ENCODE measurements at places on chromosomes 7 and 10.

DNA sequence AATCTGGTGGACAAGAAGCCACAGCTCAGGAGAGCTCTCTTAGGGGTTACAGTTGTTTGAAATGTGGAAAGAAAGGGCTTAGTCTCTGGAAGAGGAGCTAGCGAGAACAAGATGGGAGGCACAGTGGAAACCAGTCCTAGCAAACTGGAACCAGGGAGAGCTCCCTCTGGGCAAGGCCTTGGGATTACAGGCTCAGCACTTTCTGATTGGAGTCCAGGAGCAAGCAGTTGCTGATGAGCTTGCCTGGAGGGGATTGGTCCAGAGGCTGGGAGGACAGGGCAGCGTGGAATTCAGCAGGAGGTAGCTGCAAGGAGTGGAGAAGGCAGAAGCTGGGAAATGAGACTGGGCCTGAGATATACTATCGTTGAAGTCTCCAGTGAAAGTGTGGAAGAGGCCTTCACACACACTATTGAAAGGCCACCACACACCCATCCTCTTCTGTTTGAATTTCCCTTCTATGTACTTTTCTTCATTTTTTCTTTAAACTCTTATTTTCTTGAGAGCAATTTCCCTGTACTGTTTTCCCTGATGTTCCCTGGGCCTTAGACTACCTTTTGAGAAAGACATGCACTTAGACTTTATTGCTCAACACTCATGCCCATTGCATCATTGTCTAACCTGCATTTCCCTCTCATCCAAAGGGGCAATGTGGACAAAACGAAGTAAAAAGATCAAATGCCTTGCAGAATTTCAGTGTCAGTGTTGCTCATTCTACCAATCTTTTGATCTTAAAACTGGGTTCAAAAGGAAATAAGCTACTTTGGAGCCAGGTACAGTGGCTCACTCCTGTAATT is 57.8 kb upstream of the LANCL2 start:
- no peak for DNase-seq

DNA sequence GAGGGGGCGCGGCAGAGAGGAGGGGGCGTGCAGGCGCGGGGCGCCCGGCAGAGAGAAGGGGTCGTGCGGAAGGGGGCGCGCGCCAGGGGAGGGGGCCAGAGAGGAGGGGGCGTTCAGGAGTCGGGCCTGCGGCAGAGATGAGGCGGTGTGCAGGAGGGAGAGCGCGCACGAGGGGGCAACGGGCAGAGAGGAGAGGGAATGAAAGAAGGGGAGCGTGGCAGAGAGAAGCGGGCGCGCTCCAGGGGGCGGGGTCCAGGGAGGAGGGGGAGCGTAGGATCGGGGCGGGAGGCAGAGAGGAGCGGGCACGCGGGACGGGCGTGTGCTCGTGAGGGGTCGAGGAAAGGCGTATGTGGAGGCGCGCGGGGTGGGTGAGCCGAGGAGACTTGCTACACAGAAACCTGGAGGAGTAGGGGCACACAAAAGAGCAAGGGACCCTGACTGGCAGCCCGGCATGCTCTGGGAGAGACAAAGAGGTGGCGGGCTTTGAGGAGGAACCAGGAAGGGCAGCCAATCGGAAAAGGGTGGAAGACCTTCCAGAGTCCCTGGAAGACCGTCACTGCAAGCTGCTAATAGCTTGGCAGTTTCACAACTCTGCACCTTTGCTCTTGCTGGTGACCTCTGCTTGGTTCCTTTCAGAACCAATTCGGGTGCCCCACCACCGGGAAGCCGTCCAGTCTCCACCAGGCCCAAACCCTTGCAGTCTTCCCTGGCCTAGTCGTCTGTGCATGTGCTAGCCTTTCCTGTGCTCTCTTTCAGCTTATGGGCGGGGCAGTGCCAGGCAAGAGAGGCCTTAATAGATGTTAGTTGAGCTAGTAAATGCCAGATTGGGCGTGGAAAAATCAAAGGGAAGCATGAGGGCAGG is 639 bp downstream of the DYDC2 start:
- DNase-seq: no peak

- no peak for DNase-seq
These were observed 28.7 kb downstream of the PUS7 start for GRCh38 chr7:105493196-105493922.

- DNase-seq: no peak
These were observed 661.8 kb upstream of the FZD8 start for GRCh38 chr10:36303896-36304295.

- DNase-seq: no peak
These were observed 165.0 kb downstream of the RGS10 start for GRCh38 chr10:119377451-119377957.

- no peak for DNase-seq
These were observed 2.8 kb downstream of the TAS2R41 start for GRCh38 chr7:143480501-143480900.

- DNase-seq: no peak
These were observed 193.8 kb upstream of the ADO start for GRCh38 chr10:62610649-62611229.

DNA sequence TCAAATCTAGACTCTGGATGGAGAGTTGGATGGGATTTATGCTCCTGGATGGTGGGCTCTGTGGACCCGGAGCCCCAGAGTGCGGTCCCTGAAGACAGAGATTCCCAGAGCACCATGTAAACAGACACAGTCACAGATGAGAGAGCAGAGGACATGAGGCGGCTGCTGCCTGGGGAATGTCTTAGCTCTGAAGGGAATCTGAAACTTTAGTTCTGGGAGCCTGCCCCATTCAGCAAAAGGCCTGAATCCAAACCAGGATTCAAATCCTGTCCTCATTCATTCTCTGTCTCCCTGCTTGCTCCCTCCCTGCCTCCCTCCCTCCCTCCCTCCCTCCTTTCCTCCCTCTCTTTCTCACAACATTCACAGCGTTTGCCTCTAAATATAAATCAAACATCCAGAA is 49.5 kb upstream of the CALD1 start:
- DNase-seq: no peak

GRCh38 chr10:6201516-6201975 is 1.2 kb upstream of the PFKFB3 start:
- DNase-seq: no peak

DNA sequence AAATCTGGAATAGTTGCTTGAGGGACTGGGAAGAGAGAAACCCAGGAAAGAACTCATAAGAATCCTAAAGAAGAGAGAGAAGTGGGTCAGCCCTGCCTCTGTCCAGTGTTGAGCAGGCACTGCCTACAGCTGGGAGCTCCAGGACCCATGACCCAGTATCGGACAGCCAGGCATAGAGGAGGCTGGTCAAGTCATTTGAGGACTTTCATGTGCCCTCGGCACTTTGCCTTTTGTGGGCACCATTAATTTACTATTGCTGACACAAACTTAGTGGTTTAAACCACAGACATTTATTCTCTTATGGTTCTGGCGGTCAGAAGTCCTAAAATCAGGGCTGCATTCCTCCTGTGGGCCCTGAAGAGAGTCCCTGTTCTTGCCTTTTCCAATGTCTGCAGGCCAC is 60.3 kb downstream of the CPXM2 start:
- no peak for DNase-seq

DNA sequence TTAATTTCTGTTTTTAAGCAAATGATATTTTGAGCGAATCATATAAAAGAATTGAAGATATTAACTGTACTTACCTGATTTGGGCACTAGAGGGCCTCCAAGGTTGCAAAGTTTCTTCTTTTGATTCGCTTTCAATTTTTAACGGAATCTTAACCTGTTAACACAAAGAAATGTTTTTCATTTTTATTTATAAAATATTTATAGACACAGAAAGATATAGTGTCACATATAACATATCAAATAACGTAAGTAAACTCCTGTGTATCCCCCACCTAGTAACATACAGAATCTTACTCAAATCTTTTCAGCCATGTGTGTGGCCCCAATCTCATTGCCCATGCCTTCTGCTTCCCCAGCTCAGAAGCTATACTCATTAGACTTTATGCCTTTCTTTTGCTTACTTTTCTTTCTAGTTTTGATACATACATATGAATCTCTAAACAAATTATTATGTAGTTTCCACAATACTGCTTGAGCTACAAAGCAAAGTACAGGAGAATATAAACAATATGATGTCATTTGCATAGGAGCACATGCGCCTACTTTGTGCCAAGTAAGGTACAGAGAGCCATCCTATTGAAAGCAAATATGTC is 49.5 kb upstream of the ZPBP start:
- DNase-seq: no peak

- DNase-seq: no peak
These were observed at the start of gene OR2AE1 for GRCh38 chr7:99876933-99877332. Gene OR2AE1, minus strand, starts transcription at chr7:99877033. Its CDS starts 0 bp downstream, at chr7:99877033.

DNA sequence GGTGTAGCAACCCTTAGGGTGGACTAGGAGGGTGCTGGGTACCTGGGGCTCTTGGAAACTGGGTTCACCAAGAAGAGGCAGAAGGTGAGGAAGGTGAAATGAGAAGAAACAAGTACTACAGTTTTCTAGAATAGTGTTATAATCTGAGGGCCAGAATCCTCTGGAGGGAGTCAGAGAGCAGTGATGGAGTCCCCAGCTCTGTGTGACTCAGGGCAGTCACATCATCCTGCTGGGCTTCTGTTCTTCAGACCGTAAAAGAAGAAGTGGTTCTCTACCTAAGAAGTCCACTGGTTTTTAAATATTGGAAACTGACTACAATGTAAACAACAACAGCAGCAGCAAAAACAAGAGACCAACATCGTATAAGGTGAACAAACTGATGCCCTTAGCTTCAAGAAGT is 197.3 kb downstream of the PRPF18 start:
- DNase-seq: no peak

GRCh38 chr10:77301305-77301730 is 336.3 kb downstream of the KCNMA1 start:
- DNase-seq: no peak

- no peak for DNase-seq
These were observed 199.0 kb downstream of the CHCHD3 start for GRCh38 chr7:132882714-132883428.

DNA sequence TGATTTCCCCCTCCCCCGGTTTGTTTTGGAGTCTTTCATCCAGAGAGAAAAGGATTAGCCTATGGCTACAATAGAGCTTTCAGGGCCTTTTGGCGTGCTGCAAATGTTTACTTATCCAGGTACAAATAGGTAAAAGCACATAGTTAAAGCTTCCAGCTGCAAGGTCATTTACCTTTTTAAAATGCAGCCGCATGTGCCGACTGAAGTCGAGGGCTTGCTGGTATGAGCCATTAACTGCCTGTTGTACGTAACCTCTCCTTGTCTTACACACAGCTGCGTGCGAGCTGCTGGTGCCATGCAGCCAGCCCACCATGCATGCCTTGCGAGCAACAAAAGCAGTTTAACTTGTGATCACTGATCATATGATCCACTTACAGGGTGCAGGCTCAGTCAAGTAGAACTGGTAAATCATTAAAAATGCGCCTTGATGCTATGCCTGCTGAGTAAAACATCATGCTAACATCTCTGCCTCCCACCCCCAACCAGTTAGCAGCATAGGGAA is 866.4 kb downstream of the LRMDA start:
- no peak for DNase-seq

- no peak for DNase-seq
These were observed 296.8 kb upstream of the CACNA2D1 start for GRCh38 chr7:82740246-82740848.

GRCh38 chr7:120467676-120468075 is 194.7 kb downstream of the KCND2 start:
- DNase-seq: no peak

All from thoracic aorta (tissue), 2 donors.